Aorta (tissue), 5 donors: ENCODE measurements at places on chromosomes 2 and 18.

- DNase-seq = no peak
These were observed 162.9 kb upstream of the SIX2 start for GRCh38 chr2:45172142-45172541.

- DNase-seq = no peak
These were observed 113.0 kb upstream of the NEDD4L start for GRCh38 chr18:57931038-57931437.

- DNase-seq = no peak
These were observed 961.6 kb upstream of the CHAC2 start for GRCh38 chr2:52805901-52806410.

DNA sequence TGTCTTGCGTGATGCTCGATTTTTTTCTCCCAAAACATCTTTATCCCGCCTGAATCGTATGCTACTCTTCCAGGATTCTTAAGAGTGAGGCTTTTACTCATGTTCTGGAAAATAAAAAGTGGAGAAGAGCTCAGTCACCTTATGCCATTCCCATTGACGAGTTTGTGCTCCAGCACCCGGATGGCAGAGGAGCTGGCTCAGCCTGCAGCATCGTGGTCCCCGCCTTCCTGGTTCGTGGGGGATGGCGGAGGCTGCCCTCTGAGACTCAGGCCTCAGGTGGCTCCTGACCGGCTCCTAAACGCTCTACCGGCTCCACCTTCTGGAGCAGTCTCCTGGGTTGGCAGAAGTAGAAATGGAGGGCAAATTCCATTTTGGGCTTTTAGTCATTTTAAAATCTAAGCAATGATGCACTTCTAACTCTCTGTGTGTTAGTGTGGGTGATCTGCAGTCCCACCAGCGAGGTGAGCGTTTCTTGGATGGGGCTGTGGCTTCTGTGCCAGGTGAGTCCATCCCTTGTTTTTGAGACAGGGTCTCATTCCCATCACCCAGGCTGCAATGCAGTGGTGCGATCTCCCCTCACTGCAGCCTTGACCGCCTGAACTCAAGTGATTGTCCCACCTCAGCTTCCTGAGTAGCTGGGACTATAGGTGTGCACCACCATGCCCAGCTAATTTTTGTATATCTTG lies 27.8 kb downstream of the RTP5 start:
- DNase-seq = no peak

DNA sequence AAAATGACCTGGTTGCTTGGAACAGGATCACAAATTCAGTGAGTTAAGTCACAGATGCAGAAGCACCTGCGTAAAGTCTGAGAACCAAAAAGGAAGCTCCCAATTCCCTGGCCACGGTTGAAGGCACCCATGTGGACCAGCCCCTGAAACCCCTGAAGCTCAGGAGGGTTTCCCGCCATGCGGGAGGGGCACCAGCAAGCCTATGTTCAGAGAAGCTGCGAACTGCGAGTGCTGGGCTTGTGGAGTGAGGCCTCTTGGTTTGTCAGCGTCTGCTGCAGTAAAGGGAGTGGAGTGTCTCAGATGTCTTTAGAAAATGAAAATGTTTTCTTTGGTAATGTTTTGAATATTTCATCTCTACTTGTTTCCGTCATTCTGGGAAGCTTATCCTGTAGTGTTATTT lies 16.1 kb upstream of the ACKR3 start:
- DNase-seq = no peak

- no peak for DNase-seq
These were observed 1279.4 kb downstream of the LRP1B start for GRCh38 chr2:140851258-140851981.

GRCh38 chr2:205321231-205321630 lies 361.1 kb upstream of the NRP2 start:
- no peak for DNase-seq
